ENCODE measurements at places on chromosomes 13 and 19.

- no peak for DNase-seq
Observed at GRCh38 chr19:16180611-16181010, 4.6 kb upstream of the FAM32A start.

GRCh38 chr19:4542896-4543841 is 3.3 kb upstream of the LRG1 start:
- no peak for DNase-seq

- DNase-seq = peak; percentile 71
Observed at GRCh38 chr19:1592024-1592754, 476 bp downstream of the MBD3 start.

GRCh38 chr13:114049026-114049425 is 75.2 kb upstream of the C13orf46 start:
- no peak for DNase-seq

- no peak for DNase-seq
Observed at GRCh38 chr19:48672994-48673393, at the start of gene NTN5. Gene NTN5, minus strand, starts transcription at chr19:48673017. Its CDS starts 2,031 bp downstream, at chr19:48670986.

GRCh38 chr19:4594201-4594600 is 34.7 kb upstream of the SEMA6B start:
- DNase-seq = no peak

DNA sequence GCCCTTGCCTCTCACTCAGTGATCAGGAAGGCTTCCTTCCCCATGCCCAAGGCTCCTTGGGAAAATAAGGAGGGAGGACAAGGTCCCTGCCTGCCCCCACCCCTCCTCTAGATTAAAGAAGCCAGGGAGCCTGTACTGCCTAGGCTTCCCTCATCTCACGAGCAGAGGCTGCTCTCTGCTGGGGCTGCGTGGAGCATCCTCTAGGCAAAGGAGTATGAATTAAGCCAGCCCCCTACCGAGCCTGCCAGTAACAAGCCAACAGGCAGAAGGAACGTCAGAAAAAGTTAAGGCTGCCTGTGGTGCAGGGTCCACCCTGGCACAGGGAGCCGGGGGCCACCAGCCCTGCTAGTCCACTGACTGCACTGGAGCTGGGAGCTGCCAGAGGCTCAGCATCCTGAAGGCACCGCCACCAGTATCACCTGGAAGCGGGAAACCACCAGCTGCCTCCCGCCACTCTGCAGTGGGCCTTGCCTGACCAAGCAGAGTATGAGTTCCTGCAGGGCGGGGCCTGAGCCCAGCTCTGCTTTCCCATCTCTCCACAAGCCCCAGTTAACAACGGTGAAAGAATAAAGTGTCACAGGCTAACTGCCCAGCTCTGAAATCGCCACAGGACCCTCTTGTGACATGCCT is 6.8 kb downstream of the NAPA start:
- DNase-seq = no peak
